ENCODE measurements at places on chromosomes 1 and 21. TPM values are rescaled to one million over a fixed set of nuclear protein-coding genes. Genes with fewer than 3 reads are reported as not detected.

SAMD13 gene
- total RNA-seq: 0.63 TPM

APP gene
- total RNA-seq: 380 TPM

CRP gene
- total RNA-seq: 0.96 TPM

FMO4 gene
- 1.8 TPM for total RNA-seq

RAD54L gene
- 1.4 TPM for total RNA-seq

C1QC gene
- 457 TPM for total RNA-seq

RNU1-4 gene
- total RNA-seq: under 0.01 TPM

DNA sequence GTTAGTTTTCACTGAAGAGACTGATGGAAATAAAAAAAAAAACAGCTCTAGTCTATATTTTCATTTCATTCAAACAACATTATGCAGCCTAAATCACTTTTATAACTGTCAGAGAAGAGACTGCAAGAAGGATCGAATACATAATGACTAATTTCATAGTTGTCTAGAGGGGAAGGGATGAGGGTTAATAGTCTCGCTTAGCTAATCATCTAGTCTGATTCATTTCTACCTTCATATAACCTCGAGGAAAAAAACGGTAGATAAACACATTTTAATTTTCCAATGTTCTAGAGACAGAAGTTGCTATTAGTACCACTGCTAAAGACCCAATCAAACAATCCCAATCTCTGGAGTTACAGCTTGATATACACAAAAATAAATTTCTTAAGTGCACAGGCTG, 3.5 kb downstream of the FUBP1 start:
- DNase-seq: no peak

DNA sequence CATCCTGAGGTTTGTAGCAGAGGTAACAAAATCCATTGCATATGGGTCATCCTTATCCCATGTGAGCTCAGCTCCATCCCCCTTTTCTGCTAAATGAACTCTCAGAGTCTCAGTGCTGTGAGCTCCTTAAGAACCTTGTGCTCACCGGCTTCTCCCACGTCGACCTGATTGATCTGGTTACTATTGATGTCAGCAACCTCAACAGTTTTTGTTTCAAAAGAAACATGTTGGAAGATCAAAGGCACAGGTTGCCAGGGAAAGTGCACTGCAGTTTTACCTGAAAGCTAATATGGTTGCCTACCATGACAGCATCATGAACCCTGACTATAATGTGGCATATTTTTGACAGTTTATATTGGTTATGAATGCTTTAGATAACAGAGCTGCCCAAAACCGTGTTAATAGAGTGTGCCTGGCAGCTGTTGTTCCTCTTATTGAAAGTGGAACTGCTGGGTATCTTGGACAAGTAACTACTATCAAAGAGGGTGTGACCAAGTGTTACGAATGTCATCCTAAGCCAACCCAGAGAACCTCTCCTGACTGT, 131.4 kb downstream of the HS2ST1 start:
- no peak for DNase-seq

DNA sequence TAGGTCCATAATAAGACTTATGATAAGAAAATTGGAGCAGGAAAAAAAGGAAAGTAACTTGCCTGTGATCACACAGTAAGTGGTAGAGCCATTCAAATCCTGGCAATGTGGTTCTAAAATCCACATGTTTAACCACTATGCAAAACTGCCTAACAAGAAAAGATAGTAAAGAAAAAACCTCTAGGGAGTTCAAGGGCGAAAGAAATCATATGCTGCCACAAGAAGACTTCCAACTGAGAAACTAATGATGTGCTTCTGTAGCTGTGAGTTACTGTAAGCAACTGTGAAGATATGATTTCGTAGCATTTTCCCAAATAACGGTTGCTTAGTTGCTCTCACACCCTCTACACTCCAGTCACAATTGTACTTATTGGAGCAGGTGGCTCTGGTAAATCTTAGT, 20.9 kb upstream of the LYPLAL1 start:
- DNase-seq: no peak

GRCh38 chr1:107623431-107623830, 341.5 kb downstream of the VAV3 start:
- DNase-seq: no peak

DNA sequence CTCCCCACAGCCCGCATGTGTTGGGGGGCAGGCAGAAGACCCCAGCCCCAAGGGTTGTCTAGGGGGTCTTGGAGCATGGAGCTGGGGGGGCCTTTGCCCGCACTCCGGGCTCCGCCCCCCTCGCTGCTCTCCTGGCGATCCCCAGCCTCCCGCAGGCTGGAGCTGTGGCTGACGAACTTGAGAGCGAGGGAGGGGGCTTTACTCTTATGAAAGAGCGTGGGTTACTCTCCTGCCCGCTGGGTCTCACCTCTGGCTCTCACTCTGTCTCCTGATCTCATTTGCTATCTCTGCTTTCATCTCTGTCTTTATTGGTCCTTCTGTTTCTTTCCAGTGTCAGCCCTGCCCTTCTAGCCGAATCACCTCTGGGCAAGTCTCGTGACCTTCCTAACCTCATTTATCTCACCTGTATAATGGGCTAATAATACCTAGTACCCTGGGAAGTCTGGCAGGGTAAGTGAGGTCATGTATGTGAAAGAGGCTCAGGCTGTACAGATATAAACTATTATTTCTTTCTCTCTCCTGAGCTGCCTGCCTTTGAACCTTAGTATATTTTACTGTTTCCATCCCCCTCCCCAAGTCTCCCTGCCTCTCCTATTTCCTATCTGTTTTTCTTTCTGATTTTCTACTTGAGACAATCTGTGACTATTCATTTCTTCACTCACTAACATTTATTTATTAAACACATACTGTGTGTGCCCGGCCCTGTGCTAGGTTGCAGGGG, 731 bp downstream of the EFNA4 start:
- DNase-seq: no peak

- DNase-seq: no peak
These were observed 9.8 kb downstream of the CACNA1E start for GRCh38 chr1:181493166-181493565.

GRCh38 chr1:24383381-24383940, 30.1 kb downstream of the STPG1 start:
- no peak for DNase-seq

DNA sequence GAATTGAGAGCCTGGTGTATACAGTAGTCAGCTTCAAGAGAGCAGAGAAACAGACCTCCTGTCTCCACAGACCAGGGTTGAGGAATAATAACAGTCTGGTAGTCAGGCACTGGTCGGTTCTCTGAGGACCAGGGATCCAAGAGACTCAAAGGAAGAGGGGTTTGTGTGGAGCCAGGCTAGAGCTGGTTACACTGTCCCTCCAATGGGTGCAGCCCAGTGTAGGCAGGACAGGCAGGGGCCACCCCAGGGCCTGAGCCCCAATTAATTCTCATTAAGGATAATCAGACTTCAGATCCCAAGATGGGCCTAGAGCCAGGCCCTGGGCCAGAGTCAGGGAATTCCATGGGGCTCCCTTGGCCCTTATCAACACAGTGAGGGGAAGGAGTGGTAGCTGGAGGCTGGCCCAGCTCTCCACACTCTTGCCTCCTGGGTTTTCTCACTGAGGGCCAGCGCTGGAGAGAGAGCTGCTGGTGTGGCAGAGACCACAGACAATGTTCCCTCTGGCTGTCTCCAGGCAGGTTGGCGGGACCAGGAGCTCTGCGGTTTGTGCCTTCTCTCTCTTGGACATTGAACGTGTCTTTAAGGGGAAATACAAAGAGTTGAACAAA, 9.1 kb downstream of the SEMA4A start:
- DNase-seq: no peak

- DNase-seq: no peak
These were observed 1.2 kb downstream of the PIK3C2B start for GRCh38 chr1:204493145-204493983.

- DNase-seq: no peak
These were observed 39.1 kb upstream of the CNN3 start for GRCh38 chr1:94966033-94966432.

DNA sequence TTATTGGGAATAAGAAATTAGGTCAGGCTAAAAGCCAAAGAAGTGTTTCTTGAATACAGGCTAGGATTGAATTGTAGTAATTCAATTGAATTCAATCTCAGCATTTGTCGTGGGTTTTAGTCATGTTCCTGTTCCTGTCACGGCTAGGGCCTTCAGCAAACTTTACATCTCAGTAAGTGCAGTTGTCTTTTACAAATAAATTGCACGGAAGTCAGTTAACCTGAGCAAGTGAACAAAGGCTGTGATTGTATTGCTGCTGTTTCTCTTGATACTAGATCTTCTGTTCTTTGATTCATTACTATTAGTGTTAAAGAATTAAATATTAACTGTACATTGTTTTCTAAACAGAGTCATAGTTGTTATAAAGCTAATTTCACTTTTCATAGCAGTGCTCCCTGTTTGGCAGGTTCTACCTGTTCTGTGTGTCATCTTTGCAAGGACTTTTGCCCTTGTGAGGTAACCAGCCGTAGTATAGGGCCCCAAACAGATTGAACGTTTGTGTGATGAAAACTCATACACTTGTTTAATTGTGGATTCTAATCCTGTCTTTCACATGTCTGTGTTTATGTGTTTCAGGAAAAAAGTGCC, 164.4 kb downstream of the EDEM3 start:
- no peak for DNase-seq

DNA sequence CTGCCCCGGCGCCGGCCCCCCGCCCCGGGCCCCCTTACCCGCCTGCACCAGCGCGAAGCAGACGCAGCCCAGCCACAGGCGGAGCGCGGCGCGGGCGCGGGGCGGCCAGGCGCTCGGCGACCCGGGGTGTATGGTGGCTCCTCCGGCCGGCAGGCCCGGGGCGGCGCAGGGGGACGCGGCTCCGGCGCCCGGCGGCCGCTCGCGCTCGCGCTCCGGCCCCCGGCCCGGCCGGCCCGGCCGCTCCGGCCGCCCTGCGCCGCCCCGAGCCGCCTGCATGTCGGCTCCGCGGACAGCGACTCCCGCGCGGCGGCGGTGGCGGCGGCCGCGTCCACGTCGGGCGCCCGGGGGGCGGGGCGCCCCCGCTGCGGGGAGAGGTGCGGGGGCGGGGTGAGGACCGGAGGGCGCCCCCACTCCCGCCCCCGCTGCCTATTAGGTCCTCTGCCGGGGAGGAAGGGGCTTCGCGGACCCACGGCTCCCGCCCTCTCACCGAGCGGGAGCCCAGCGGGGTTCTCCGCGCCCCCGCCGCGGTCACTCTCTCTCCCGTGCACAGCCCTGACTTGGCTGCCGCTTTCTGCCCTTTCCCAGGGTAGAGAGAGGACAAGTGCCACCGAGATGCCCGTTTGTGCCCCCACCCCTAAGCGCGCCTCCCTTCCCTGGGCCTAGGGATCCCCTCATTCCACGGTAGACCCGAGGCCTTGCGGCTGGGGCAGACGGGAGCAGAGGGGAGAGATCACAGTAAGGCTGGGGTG, at the start of gene FNDC5:
FNDC5 (minus strand) TSS at position 298 of the 749 bp plus-strand sequence.
- DNase-seq: no peak

DNA sequence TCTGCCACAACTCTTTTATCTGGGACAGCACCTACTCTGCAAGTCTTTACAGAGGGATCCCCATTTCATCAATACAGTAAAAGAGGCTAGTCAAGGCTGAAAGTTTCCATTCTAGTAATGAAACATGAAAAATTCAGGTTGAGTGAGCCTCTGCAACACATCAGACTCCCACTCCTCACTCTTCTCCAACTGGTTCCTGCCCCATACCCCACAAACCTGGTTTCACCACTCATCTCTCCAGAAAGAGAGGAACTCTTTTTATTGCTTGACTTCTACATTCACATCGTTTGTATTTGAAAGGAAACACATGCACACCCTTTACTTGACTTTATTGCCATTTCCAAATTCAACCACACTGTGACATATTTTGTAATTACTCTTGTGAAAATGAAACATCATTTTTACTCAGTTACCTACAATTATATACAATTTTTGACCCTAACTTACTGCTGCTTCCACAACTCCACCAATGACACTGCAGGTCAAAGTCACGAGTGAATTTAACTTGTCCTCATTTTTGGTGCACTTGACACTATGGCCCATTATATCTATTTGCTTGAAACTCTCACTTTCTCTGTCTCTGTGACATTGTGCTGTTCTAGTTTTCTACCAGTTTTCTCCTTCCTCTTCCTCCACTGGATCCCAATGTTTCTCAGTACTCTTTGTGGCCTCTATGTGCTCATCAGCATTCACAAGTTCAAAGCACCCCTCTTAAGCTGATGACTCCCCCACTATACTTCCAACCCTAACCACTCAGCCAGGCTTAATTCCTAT, 8.0 kb downstream of the STX6 start:
- DNase-seq: no peak

DNA sequence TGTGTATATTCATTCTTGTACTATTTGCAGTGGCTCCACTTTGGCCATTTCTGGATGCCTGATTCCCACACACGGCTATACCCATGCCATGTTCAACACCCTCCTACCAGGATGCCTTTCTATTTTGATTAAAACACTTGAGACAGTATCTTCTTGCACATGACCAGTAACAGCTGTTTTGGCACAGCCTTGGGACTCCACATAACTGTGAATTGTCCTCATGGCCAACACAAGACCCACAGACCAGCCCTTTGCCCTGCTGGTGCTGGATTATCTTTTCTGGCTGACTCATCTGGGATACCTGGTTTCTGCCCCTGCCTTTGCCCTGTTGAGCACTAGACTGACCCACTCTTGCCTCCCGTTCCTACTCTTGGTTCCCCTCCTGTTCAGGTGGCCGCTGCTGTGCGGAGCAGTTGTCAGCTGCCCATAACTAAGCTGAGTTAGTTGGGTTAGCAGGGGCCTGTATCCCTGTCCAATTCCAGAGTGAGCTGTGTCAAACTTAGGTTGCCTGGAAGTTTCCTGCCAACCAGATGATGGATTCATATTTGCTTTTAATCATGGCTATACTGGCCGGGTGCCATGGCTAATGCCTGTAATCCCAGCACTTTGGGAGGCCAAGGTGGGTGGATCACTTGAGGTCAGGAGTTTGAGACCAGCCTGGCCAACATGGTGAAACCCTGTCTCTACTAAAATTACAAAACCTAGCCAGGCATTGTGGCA, 10.8 kb upstream of the EYA3 start:
- DNase-seq: no peak

GRCh38 chr1:107787299-107787698, 177.7 kb downstream of the VAV3 start:
- no peak for DNase-seq

DNA sequence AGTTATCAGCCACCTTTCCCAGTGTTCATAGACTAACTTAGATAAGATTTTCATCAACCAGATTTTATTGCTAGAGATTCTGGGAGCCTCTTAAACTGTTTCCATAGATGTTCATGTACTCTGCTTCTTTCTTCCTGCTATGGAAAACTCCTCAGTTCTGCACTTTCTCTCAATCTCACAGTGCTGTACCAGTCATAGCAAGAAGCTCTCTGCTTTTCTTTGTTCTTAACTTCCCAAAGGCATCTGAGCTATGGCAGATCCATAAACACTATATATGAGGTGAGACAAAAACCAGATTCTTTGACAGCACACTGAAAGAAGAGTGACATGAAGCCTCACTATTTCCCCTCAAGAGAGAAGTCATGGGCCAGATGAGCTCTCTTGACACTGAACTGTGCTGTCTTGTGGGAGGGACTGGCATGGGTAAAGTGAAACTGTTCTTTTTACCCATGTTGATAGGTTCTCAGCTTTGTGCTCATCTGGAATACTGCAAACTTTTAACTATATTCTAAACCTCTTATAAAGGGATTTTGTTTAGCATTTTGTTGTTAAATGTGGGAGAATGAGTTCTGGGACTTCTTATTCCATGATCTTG, 64.2 kb upstream of the LYPLAL1 start:
- DNase-seq: no peak
